ENCODE measurements at places on chromosomes 3 and 15. TPM values are rescaled to one million over a fixed set of nuclear protein-coding genes. Genes with fewer than 3 reads are reported as not detected.

- no peak for DNase-seq
These were observed 30.0 kb downstream of the PAQR5 start for GRCh38 chr15:69328739-69329138.

GRCh38 chr15:44207643-44208042, 12.6 kb upstream of the FRMD5 start:
- DNase-seq: no peak

- DNase-seq: no peak
These were observed 92.6 kb downstream of the LEKR1 start for GRCh38 chr3:156918746-156919145.

Gene HYAL2
- 10.8 TPM for polyA plus RNA-seq

DNA sequence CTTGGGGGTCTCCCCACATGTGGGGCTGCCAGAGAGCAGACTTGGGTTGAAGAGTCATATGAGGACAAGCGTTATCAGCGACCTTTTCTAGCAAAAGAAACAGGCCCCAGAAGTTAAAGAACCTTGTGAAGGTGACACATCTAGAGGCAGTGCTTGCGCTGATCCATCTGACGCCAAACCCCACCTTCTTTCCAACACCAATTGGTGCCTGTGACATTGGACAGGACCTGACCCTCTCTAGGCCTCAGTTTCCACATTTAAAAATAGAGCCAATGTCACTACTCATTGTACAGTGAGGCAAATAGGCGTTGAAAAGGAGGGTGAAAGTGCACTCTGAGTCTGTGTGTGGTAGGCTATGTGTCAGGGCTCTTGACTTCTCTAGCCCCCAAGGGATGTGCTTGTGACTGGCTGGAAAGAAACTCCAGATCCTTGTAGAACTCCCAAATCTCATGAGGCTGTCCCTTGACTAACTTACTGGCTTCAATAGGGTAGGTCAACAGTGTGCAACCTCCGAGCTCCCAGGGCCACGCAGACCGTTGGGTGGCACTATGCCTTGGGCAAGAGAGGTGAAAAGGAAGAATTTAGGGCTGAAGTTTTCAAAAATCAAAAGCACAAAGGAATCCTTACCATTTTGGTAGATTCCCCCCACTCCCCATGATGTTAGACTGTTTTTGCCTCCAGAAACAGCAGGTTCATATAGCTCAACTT, 666 bp upstream of the FAM219B start:
- DNase-seq: no peak

Gene CD96
- 262 TPM for polyA plus RNA-seq

DNA sequence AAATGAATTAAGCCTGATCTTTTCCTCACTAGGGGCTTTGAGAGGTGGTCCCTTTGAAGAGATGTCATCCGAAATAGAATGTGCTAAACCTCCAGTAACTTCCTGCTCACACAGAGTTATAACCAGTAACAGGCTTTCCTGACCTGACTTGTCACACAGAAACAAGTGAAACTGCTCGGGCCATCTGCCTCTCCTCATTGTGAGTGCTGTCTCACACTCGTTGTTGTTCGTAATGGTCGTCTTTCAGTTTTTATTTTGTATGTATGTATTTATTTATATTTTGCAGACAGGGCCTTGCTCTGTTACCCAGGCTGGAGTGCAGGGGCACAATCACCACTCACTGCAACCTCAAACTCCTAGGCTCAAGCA, 24.0 kb downstream of the ACSBG1 start:
- DNase-seq: no peak

Gene ALAS1
- 32.9 TPM for polyA plus RNA-seq

DNA sequence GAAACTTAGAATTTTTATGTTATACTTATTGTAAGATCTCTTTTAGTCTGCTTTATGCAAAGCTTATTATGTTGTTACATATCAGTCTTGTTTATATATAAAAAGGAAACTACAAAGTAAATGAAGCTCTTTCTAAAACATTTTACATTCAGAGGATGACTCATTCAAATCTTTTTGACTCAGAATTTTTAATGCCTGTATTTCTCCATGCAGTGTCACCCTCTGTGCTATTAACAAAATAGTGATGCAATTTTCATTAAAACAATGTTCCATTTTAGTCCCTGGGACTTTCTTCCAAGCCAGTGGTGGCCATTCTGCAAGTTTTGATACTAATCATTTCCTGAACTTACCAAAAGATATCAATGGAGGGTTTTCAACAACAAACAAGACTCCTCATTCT, 216.1 kb downstream of the NAALADL2 start:
- DNase-seq: no peak

- no peak for DNase-seq
These were observed 125.3 kb upstream of the BNIP2 start for GRCh38 chr15:59814409-59814808.

Gene PEAK1
- polyA plus RNA-seq: 2.2 TPM

DNA sequence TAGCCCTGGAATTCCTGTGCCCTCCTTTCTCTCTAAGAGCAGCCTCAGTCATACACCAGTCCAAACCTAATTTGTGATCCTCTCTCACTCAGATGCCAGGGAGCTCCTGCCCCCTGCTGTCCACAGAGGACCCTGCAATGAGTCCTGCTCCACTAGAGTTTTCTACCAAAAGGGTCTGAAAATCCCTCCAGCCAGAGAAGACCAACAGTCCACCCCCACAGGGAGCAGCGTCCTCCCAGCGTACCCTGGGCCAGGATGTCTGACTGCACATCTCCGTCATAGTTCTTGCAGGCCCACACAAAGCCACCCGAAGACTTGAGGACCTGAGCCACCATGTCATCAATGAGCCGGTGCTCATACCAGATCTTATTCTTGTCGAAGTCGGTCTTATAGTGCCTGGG, 15.4 kb downstream of the IDH2 start:
- peak; percentile 18 for DNase-seq

Gene LYZL4
- not detected for polyA plus RNA-seq

DNA sequence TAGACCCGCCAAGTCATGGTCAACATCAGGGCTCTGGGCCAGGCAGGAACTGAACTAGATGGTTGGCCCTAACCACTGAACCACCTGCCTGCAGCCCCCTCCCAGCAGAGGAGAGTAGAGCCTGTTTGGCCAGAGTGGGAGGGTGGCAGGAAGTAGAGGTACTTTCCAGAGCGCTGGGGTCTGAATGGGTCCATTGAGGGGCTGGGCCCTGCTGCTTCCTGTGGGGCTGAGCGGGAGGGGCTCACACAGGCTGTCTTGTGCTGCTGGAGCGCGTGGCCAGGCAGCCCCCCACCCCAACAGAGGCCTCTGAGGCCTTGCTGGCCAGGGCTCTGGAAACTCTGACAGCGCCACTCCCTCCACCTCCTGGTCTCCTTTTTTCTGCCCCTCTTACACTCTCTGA, 17.4 kb downstream of the CSPG4 start:
- DNase-seq: no peak

- DNase-seq: no peak
These were observed 73.4 kb downstream of the CCK start for GRCh38 chr3:42192334-42193200.

GRCh38 chr15:62046078-62046743, 14.0 kb downstream of the VPS13C start:
- no peak for DNase-seq

Gene ADGRG7
- polyA plus RNA-seq: not detected

- DNase-seq: no peak
These were observed 77.1 kb upstream of the UBE2E1 start for GRCh38 chr3:23728601-23729117.

Gene C15orf39
- 6.1 TPM for polyA plus RNA-seq

- no peak for DNase-seq
These were observed 7.4 kb downstream of the SLC6A11 start for GRCh38 chr3:10823516-10823818.

DNA sequence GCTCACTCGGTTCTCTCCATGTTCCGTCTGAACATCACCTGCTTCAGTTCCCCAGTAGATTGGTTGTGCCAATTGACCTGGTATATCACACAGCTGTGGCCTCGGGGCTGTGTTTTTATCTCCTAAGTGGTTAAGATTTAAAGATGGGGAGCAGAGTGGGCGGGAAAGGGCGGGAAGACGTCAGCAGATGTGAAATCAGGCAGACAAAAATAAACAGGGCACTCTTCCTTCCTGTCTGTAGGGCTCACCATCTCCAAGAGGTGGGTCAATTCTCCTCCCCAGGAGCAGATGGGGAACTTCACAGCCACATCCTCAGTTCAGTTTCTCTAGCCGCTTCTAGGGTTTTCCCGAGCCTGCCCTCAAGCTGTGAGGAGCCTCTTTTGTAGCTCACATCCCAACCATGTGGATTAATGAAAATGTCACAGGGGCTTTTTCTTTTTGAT, 26.8 kb upstream of the LIMD1 start:
- no peak for DNase-seq

Gene IQCH
- polyA plus RNA-seq: 0.52 TPM

- DNase-seq: no peak
These were observed 25.8 kb downstream of the LRRN1 start for GRCh38 chr3:3825035-3825434.

DNA sequence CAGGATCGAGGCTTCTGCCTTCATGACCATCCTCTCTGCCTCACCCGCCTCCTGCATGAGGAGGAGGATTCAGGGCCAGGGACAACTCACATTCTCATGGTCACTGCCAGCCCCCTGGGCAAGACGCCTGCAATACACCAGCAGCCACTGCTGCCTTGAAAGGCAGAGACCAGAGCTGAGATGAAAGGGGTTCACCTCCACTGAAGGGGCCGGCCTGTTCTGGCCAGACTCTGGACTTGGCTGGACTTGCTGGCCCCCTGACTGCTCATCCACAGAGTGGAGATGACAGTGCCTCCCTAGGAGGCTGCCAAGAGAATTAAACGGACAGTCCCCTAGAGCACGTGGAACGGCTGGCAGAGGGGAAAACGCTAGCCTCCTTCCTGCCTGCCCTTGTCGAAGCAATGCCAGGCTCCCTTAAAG, 35.2 kb downstream of the MGLL start:
- no peak for DNase-seq

GRCh38 chr3:119073258-119074001, 38.8 kb upstream of the IGSF11 start:
- no peak for DNase-seq

GRCh38 chr3:123347691-123348264, 101.1 kb downstream of the ADCY5 start:
- no peak for DNase-seq

DNA sequence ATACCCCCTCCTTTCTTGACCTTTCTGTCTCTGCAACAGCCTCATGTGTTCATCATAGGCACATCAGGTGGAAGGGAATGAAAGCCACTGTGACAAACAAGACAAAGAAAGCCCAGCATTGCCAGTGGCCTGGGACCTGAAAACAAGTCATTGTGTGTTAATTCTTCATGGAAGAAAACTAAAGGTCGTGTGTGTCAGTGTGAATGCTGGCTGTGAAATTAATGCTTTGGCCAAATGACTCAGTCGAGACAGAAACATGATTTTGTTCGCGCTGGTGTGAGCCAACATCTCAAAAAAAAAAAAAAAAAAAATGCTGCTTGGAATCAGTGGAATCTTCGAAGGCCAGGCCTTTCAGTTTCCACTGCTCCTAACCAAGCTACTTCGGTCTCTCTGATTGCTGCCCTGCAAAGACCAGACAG, 386.5 kb upstream of the PROK2 start:
- DNase-seq: no peak

DNA sequence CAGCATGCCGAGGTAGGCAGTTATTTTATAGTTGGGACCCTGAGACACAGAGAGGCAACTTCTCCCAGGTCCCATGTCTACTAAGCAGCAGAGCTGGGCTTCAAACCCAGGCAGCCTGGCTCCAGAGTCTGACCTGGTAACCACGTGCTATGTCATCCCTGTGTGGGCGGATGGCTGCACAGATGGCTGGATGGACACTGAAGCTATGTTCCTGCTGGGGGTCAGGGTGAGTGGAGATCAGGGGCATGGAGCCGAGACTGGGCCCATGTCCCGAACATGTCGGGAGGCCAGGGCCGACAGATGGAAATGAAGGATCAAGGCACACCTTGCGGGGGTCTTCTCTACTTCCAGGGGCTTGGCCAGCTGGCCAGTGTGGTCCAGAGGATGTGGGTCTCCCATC, 9.3 kb upstream of the FBLN2 start:
- no peak for DNase-seq

Gene TMED3
- 53.5 TPM for polyA plus RNA-seq

Gene CA12
- 0.08 TPM for polyA plus RNA-seq

GRCh38 chr15:25239471-25240345, 199.1 kb downstream of the UBE3A start:
- no peak for DNase-seq

Gene CCDC54
- 0.14 TPM for polyA plus RNA-seq

GRCh38 chr15:59998950-59999611, 5.0 kb upstream of the FOXB1 start:
- no peak for DNase-seq

DNA sequence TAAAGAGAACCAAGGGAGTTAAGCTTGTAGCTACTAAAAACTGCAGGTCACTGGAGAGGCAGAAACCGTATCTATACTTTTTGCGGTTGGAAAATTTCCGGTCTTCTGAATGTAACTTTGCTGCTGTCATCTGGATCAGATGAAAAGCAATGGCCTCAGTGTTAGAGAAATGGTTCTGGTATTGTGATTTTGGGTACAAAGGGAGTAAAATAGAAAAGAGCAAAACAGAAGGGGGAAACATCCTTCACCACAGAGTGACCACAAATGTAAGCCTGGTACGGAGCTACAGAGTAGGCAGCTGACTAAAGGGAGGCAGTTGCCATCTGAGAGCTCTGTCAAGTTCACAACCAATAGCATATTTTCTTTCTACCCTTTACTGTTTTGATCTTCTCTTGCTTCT, 5.6 kb downstream of the CD96 start:
- DNase-seq: peak; percentile 63

GRCh38 chr3:57627976-57628375, 30.8 kb upstream of the ARF4 start:
- no peak for DNase-seq

- DNase-seq: no peak
These were observed 778 bp downstream of the MTMR10 start for GRCh38 chr15:30990446-30991254.

GRCh38 chr3:140529096-140529495, 148.8 kb upstream of the TRIM42 start:
- no peak for DNase-seq

GRCh38 chr3:196051282-196052076, 30.4 kb downstream of the TFRC start:
- DNase-seq: no peak

DNA sequence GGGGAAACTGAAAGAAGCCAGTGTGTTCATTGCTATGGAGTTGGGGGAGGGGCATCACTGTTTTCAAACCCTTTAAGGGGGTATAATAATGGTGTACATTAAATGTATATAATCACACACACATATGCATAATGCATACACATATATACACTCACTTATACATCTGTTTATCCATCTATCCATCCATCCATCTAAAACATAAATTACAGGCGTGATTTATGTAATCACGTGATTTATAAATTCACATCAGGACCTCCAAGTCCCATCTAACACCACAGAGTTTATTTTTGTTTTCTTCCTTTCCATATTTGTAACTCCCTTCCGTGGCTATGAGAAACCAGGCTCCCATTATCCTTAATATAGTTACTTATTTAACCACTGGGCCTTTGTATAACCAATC, 39.8 kb downstream of the GRAMD1C start:
- DNase-seq: no peak

- DNase-seq: peak; percentile 53
These were observed 5.2 kb downstream of the TBC1D2B start for GRCh38 chr15:78072080-78072892.

- DNase-seq: no peak
These were observed 48.5 kb downstream of the PTH1R start for GRCh38 chr3:46926039-46926438.
